ENCODE measurements at places on chromosomes 11 and 22. TPM values are rescaled to one million over a fixed set of nuclear protein-coding genes. Genes with fewer than 3 reads are reported as not detected.
A peak's percentile ranks its signal among the peaks of the same experiment; 100 is the strongest.

DNA sequence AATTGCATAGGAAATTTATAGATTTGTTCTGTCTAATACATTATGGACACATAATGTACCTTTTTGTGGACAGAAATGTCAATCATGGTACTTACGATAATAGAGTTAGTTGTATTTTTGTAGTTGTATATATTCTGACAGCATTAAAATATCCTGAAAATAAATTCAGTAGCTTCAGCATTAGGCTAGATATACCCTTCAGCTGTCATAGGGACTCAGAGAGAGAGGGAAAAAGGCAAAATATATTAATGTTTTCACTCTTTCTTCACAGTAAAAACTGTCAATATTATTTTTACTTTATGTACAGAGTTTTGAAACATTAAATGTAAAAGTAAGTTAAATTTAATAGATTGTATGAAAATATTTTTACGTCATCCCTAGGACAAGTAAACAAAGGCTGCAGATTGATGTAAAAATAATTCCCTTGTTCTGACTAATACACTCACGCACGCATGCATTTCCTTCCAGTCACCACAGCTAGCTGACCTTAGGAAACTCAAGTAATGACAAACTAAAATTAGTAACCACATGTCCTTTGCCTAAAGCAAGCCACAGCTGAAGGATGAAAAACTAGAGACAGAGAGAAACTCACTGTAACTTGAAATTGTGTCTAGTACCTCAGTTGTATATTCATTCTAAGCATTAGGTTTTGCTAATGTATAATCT lies 104.7 kb upstream of the CARD18 start:
- ATAC-seq: peak; percentile 68

GRCh38 chr11:45383224-45383623 lies 97.1 kb upstream of the SYT13 start:
- no peak for ATAC-seq

DNA sequence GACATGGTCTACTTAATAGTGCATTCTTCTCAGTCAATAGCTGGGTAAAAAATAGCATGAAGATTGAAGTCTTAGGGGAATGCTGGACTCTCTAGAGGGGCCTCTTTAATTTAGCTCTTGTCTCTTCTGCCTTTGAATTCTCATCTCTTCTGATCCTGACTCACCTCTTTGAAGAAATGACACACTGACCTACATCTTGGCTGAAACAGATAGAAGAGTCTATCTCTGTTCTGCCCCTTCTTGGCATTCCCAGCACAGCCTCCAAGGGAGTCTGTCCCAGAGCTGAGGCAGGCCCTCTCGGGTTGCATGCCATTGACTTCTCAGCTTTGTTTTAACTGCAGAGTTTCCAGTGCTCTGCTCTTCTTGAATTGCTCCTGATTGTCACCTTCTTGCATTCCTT lies 55.7 kb downstream of the PTPRJ start:
- ATAC-seq: no peak

- peak; percentile 71 for ATAC-seq
These were observed 731 bp downstream of the GSTP1 start for GRCh38 chr11:67584205-67584880.

- no peak for ATAC-seq
These were observed 78.7 kb downstream of the PIWIL3 start for GRCh38 chr22:24695561-24696511.

DNA sequence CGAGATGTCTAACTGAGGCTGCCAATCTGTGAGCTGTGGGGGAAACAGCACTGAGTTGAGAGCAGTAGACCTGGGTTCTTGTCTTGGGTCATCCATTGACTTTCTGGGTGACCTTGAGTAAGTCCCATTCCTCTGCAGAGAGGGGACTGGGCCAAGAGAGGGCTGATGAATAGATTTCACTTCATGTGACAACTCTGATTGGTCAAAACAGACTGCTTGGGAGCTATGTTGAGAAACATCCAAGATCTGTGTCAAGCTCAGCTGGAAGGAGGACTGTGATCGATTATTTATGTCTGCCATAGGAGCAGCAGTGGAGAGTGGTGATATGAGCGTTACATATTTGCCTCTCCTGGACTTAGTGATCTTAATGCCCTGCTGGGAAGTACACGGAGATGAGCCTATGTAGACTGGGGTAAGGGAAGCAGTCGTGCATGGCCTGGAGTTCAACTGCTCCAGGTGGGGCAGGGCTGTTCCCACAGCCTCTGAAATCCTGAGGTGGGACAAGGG lies 47.7 kb downstream of the OTOG start:
- ATAC-seq: no peak

DNA sequence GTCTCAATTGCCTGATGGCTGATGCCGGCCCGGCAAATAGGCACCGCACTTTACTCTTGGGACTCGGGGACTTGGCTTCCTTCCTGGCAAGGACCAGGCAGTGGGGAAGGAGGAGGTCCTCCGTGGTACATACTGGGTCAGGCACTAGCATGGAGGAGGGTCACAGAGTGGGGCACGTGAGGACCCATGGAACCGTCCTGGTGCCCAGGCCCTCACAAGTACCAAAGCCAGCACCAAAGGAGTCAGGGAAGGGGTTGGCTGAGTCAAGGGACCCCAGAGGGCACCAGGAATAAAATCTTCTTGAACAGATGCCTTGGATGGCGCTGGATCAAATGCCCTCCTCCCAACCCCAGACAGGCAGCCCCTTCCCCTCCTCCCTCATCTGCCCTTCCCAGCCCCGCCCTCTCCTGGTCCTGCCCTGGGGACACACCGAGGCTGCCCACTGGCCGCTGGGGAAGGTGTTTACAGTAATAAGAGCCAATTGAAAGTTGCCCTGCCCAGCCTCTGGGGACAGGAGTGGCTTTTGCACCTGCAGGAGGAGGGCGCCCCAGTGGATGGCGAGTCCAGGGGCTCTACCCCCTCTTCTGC lies 5.6 kb upstream of the CARNS1 start:
- no peak for ATAC-seq

DNA sequence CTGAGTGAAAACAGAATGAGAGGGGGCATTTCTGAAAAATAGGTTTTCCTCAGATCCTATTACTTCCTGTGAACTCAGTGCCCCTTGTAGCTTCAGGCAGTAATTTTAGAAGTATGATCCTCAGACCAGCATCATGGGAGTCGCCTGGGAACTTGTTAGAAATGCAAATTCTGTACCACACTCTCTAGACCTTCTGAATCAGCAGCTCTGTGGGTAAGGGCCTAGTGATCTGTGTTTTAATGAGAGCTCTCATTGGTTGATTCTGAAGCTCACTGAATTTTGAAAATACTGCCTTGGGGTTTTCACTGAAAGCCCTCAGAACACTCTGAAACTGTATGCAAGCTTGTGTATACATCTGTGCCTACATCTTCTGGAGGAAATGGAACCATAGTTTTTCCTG lies 647.2 kb upstream of the ANO5 start:
- ATAC-seq: no peak

DNA sequence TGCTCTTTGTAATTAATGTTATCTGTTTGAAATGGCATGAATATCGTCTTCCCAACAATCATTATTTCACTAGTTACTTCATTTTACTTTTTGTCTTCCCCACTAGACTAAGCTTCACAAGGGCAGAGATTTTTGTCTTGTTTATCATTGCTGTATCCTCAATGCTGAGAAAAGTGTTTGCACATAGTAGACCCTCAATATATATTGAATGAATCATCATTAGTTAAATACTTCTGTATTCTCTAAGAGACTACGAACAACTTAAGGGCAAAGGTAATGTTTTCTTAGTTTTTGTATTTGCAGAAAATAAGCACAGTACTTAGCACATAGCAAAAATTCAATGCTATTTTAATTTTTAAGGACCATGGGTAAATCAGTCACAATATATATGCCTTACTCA lies 95.9 kb downstream of the CCDC73 start:
- ATAC-seq: no peak

- no peak for ATAC-seq
These were observed 53.1 kb upstream of the CEP295 start for GRCh38 chr11:93608364-93608763.

- no peak for ATAC-seq
These were observed 91.3 kb downstream of the CDKN1C start for GRCh38 chr11:2794046-2794967.

GRCh38 chr11:58776891-58777710 lies 45.4 kb upstream of the GLYAT start:
- no peak for ATAC-seq

GRCh38 chr11:121293288-121293594 lies 670 bp downstream of the SC5D start:
- ATAC-seq: peak; percentile 1

GRCh38 chr11:107676336-107677057 lies 35.4 kb downstream of the SLN start:
- ATAC-seq: no peak

DNA sequence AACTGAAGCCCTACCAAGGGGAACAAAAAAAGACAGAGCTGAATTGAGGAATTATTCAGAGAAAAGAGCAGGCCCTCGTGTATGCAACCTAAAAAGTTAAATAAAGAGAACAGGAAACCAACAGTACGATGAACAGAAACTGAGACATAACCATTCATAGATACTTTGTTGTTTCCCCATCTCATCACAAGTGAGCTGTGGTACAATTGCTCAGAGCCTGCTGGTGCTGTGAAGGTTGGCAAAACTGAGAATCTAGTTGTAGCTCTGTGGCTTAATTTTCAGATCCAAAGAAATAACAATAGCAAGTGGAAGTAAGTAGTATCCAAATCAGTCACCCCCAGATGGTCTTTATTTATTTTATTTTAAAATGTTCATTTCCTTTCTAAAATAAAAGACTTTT lies 37.7 kb upstream of the BLID start:
- no peak for ATAC-seq

DNA sequence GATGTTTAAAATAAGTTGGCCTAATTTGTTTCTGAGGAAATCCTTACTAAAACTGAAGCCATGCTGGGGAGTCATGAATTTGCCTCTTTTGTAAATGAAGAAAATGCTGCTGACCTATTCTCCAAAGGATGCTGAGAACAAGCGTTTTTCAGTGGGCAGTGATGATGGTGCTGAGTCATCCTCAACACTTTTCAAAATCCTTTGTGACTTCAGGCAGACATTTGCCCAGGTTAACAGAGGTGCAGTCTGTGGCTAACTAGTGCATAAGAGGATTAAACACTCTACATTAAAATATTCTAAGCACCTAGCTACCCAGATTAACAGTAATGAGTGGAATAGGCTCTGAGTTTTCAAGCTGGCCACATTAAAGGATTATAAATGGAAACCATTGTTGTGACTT lies 509.0 kb downstream of the DLG2 start:
- no peak for ATAC-seq

DNA sequence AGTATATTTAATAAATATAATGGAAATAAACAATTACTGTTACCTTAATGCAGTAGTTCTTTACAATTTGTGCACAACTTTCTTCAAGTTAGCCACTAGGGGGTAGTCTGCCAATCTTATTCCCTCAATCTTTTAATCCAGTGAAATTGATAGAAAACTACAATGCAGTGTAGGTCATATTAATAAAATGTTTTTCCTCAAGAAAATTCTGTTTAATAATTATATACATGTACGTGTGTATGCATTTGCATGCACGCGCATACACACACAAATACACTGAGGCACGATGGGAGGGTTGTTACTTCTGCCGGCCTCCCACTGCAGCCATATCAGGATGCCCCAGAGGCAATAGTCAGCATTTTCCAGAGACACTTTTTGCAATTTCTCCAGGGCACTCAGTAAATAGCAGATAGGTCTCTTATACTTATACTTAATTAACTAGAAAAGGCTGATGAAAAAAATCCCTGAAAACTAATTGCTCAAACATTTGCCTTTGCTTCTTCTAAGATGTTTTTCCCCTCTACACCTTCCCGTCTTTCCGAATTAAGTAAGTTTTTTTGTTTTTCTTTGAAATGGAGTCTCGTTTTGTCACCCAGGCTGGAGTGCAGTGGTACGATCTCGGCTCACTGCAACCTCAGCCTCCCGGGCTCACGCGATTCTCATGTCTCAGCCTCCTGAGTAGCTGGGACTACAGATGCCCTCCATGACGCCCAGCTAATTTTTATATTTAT lies 3.1 kb downstream of the GAB2 start:
- no peak for ATAC-seq

GRCh38 chr22:45627489-45628233 lies 44.0 kb upstream of the ATXN10 start:
- no peak for ATAC-seq

GRCh38 chr11:67418476-67419281 lies 3.2 kb downstream of the CARNS1 start:
- ATAC-seq: no peak

Gene FREY1
- total RNA-seq: not detected

Gene FAM83F
- 0.46 TPM for total RNA-seq

Gene INSC
- total RNA-seq: 1.9 TPM

Gene NPAS4
- total RNA-seq: 0.27 TPM

Gene CARS1
- total RNA-seq: 32.8 TPM

Gene SLC25A18
- total RNA-seq: 1.6 TPM

Measured in gastroesophageal sphincter (tissue), 4 donors.